Iris pigment epithelial cell (primary cell): ENCODE measurements at places on chromosomes 5 and 9.

- DNase-seq = no peak
Observed at GRCh38 chr5:68423154-68423811, 207.7 kb downstream of the PIK3R1 start.

- no peak for DNase-seq
Observed at GRCh38 chr9:32941701-32942100, 59.7 kb downstream of the APTX start.

DNA sequence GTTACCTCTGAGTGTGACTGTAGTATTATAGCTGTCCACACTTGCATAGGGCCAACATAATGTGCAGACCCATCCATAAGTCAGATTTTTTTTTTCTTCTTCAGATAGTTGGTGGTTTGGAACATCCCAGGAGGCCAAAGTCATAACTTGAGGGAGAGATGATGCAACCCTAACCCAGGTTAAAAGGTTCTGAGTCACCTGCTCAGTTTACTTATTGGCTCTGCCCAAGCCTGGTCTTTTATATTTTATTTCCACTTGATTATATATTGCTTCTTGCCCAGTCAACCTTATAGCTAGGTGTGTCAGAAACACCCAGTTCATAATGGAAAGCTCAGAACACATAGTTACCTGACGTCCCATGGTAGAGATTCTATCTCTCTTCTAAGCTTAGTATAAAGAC lies 113.1 kb upstream of the PCSK1 start:
- DNase-seq = no peak

GRCh38 chr5:83551821-83552220 lies 80.3 kb downstream of the VCAN start:
- peak; percentile 72 for DNase-seq

DNA sequence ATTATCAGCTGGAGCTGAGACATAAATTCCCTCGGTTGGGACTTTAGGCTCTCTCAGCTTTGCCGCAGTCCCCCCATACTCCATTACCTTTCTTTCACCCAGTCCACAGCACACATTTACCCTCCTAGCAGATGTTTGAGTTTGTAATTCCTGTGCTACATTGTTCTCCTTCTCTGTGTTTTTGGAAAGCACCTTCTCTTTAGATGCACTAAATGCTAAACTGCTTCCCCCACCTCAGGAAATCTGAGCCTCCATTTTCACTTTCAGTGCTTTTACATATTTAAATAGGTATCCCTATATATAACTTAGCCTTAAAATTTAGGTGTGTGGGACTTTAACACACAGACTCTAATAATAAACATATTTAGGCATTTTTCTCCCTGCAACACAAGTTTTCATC lies 356.9 kb downstream of the NFIB start:
- DNase-seq = no peak

DNA sequence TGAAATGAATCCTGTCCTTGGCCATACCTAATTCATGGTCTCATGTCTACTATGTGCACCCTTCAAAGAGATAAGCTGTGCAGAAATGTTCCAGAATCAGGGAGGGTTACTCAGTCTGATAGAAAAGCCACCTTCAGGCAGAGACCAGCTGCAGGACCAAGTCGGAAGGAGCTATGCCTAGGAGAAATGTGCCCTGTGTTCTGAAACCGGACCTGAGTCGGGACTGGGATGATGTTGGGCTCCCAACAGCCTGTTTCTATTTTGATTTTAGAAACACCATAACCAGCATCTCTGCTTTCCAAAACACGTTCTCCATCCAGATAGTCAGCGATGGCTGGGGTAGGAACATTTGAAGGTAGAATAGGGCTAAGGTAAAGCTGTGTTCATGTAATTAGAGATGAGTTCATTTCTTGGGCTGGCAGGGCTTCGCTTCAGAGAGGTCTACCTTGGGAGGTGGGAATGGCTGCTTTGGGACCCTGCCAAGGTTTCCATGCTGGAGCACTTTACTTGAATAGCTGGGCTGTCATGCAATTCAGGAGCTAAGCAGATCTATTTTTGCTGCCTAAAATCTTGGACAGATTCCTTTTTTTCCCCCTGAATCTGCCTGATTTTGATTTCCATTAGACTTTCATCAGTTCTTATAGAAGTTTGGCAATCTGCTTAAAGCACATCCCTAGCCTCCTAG lies 2.8 kb downstream of the ADCY2 start:
- DNase-seq = no peak

DNA sequence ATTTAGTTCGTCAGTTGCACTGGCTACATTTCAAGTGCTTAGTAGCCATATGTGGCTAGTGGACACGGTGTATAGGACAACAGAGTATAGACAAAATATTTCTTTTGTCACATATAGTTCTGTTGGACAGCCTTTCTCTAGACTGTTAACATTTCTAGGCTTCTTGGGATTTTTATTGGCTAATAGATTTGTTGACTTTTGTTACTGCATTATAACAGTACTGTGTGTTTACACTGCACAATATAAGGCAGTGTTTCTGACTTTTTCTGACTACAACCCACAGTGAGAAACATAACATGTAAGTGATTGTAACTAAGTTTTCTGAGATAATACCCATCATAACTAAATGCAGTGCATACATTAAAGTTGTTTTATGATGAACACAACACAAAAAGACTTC lies 11.3 kb downstream of the FBXO38 start:
- DNase-seq = no peak

- no peak for DNase-seq
Observed at GRCh38 chr5:151383011-151383410, 35.7 kb upstream of the SLC36A2 start.

- no peak for DNase-seq
Observed at GRCh38 chr5:146560205-146560812, 44.3 kb upstream of the GPR151 start.

DNA sequence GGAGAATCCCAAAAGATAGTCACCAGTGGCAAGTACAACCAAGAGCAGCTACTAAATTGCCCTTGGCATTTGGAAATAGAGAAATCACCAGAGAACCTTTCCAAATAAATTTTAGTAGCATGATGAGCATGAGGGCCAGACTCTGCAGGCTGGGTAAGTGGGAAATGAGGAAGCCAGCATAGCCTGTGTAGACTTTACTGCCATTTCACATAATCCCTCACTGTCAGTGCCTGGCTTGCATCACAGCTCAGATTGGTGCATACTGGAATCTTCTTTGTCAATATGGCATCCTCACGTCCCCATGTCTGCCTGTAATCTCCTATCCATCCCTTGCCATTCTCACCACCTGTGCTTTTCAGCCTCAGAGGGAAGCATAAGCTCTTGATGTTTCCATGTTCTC lies 14.5 kb downstream of the GRAMD2B start:
- DNase-seq = no peak

- DNase-seq = peak; percentile 14
Observed at GRCh38 chr9:20623021-20623747, 885 bp upstream of the MLLT3 start.

GRCh38 chr9:134514503-134514902 lies 127.1 kb upstream of the COL5A1 start:
- no peak for DNase-seq

DNA sequence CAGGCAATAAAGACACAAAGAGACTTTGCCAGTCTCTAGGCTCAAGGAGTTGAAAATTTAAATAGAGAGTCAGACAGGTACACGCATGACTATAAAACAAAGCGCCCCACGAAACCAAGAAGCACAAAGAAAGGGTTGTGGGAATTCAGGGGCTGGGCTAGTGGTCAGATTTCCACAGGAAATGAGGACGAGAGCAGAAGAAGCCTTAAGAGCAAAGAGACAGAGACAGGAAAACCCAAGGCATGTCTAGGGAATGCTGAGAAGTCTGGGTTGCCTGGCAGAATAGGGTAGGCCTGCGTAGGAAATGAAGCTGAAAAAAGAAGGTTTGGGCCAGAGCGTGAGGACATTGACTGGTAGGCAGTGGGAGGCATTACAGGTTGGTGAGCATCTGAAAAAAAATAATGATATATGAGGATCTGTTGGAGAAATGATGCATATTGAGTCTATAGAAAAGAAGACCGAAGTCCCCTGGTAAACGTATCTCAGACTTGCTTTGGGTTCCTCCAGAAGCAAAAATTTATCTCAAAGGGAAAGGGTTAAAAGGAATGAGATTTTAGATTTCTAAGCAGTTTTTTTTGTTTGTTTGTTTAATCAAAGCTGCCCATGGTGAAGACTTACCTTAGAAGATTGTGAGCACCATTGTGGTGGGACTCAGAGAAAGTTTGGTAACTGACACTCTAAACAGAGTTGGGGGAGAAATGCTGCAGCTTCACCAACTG lies 51.8 kb downstream of the SLC1A3 start:
- DNase-seq = peak; percentile 26

DNA sequence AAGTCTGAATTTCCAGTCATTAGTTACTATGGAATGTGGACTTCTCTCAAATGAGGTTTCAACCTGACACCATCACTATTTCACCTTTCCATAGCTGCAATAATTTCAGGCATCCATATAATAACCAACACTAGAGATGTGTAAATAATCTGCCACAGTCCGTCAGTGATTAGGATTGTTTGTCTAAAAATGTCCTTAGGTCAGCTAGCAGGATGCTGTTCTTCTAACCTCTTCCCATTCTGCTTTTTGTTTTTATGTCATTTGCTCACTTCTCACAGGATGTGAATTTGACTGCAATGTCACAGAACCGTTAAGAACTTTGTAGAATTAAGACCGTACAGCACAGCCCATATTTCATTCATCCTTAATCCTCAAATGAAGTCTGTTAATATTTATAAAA lies 166.4 kb upstream of the RASA1 start:
- DNase-seq = no peak

DNA sequence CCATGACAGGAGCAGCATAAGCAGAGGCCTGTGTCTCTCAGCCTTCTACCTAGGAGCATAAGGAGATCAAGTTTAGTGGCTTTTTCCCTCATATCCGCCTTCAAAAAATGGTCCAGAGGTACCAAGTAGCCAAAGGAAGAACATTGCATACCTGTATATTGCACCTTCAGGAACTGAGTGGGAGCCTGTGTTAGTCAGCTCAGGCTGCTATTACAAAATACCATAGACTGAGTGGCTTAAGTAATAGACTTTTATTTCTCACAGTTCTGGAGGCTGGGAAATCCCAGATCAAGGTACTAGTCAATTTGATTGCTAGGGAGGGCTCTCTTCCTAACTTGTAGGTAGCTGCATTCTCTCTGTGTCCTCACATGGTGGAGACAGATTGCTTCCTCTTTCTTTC lies 597.4 kb upstream of the PTGER4 start:
- DNase-seq = peak; percentile 16

- peak; percentile 55 for DNase-seq
Observed at GRCh38 chr5:15807871-15808270, 307.9 kb downstream of the FBXL7 start.

DNA sequence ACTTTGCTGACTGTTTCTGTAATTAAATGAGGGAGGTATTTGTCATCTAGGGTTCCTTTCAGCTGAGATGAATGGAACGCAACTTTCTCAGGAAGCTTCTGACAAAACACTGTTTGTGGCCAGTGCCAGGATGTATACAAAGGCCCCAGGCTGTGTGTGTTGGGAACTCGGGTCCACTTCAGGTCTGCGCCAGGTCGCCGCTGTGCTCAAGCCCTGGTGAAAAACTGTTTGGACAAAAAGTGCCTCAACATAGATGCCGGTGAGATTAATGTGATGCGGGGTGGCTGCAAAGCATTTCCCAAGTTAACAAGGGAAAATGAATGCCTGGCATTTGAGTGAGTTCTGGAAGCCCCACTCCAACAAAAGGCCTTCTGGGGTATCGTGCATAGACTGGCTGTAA lies 156.4 kb downstream of the GABBR2 start:
- peak; percentile 9 for DNase-seq

DNA sequence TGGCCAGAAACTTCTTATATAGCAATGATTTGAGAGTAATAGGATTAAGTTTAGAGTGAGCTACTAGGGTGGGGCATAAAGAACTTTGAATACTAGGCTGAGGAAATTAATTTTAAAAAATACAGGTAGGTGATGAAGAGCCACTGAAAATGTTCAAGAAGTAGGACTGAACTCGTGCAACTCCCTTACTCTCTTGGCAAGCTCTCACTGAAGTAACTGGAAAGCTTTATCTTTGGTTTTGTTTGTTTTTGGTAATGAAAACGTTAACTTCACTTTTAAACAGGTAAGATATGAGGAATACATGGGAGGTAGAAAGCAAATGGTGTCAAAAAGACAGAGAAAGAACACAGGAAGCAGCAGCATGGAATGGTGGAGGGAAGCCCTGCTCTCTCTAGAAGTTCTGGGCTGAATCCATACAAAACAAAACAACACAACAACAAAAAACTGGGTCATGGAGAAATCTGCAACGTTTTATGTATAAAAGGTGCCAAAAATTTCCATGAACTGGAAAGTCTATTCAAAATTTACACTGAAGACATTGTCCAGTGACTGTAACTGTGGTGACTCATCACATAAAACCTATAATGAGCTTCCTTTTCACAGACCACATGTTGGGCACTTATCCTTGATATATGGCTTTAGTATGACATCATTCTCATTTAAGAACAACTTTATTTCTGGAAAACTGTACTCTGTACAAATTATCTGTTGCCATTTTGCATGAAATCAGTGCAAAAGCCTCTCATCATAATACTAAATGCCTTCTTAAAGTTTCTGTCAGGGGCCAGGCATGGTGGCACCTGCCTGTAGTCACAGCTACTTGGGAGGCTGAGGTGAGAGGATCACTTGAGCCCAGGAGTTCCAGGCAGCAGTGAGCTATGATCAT lies 91.2 kb upstream of the CHD1 start:
- DNase-seq = peak; percentile 85

DNA sequence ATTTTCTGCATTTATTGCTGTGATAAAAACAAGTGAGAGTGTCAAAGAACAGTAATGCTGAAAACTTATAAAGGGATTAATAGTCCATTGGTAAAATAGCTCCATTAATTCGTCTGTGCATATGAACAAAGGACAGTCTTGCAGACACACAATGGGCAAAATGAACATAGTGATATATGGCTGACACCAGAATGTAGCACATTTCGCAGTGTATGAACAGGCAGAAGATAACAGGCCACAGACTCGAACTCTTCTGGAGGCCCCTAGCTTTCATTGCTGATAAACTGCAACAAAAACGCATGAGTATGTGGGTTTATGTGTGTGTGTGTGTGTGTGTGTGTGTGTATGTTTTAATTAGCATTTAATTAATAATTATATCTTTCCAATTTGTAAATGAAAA lies 354.8 kb downstream of the TAF11L14 start:
- DNase-seq = no peak
